ENCODE measurements at places on chromosomes 11 and 22.

GRCh38 chr22:36856121-36856791 lies 4.5 kb upstream of the NCF4 start:
- peak; percentile 93 for DNase-seq

- no peak for DNase-seq
Measured at GRCh38 chr11:17013548-17014320, 480 bp downstream of the PLEKHA7 start.

- no peak for DNase-seq
Measured at GRCh38 chr22:50417411-50418210, 57.2 kb downstream of the SBF1 start.

GRCh38 chr11:48169259-48169658 lies 47.4 kb upstream of the OR4B1 start:
- DNase-seq = no peak

GRCh38 chr11:6646071-6646470 lies 9.5 kb downstream of the DCHS1 start:
- DNase-seq = no peak

DNA sequence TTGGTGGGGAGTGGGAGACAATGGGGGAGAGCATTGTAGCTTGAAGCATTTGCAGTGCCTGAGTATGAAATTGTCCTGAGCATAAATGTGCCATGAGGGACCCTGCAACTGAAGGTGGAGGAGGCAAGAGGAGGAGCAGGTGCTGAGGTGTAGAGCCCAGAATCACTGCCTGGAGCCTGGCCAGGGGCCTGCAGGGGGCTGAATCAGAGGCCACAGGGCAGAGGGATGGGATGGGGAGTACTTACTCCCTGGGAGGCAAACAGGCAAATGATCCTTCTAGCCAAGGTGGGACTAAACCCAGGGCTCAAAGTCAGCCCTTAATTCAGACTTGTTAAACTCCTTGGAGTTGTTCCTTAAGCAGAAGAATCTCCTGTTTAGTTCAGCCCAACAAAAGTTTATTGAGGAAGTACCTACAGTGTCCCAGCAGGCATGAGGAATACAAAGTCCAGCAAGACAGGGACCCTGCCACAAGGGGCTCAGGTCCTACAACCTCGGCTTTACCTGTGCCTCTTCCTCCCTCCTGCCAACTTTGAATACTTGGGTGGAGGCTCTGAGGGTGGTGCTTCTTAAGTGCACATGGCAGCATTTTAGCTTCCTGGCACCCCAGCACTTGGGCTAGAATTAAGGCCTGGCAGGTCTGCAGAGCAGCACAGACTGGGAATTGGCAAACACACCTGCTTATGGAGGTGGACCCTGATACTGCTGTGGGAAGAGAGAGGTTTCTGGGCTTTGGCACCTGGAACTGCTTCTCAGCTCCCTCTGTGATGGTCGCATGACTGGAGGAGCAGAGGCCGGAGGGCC lies 20.0 kb downstream of the MICAL2 start:
- no peak for DNase-seq

- DNase-seq = no peak
Measured at GRCh38 chr22:31284281-31285155, 7.8 kb downstream of the PIK3IP1 start.

DNA sequence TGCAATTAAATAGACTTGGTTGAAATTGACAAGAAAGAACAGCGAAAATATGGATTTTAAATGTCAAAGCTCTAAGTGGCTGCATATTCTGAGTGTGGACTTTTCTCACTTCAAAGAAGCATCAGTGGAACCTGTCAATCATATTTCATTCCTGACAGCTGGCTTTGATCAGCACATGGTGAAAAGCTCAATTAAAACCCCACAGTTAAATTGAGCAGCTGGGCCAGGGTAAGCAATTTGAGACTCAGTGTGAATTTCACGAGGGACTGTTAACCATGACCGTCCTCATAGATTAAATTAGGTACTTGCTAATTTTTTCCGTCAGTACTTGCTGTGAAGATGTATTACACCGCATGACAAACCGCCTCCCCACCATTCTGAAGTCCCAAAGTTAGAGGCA lies 11.0 kb upstream of the OR10D3 start:
- no peak for DNase-seq

GRCh38 chr11:11025087-11025486 lies 167.2 kb upstream of the ZBED5 start:
- DNase-seq = no peak

Measured in activated CD4-positive, alpha-beta T cell treated with anti-CD3 and anti-CD28 coated beads, Interleukin-2, Interleukin-4, amounts not matched to agents 100 ng/mL and 50 ng/mL, durations not matched to agents 16 hours and 8 hours (primary cell).